ENCODE measurements at places on chromosomes 2 and 18.

DNA sequence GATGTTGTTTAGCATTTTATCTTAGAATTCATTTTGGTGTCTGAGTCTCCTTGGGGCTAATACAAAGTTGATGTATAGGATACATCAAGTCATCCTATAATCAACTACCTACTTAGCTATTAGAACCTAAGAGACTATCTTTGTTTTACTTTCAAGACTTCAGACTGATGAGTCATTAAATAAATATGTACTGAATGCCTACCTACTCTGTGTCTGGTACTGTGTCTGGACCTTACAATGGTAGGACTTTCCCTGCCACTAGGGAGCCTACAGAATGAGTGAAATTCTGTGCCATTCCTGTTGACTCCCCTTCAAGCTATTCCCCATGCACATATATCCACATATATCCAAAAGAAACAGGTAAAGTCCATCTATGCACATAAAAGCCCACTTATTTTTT is 114.5 kb downstream of the ERBB4 start:
- DNase-seq = no peak

- no peak for DNase-seq
Observed at GRCh38 chr18:47975105-47975504, 44.6 kb upstream of the SMAD2 start.

DNA sequence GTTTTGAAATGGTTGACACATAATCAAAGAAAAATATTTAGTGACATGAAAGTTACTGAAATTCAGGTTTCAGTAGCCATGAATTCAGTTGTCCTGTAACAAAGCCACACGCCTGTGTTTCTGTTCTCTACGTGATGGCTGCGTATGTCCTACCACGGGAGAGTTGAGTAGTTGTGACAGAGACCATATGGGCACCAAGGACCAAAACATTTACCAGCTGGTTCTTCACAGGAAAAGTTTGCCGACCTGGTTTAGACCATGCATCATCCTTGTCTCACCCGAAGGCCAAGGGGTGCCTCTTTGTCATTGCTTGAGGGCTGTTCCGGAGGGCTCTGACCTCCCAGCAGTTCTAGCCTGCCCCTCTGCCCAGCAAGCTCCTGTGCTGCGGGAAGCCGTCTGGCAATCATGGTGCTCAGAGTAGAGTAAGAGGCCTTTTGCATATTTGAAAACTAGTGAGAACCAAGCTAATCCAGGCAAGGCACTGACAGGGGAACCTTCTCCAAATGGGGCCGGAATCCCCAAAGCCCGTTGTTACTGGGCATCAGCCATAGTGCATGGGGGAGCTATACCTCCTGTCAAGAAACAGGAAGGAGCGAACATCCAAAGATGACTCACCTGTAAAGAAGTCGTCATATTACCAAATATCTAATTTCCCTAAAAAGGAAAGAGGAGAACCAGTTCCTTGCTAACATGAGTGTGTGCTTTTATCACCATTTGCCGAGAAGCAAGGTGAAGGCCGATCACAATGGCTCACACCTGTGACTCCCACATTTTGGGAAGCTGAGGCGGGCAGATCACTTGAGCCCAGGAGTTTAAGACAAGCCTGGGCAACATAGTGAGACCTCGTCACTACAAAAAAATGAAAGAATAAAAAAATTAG is 92.6 kb upstream of the RAB12 start:
- DNase-seq = no peak

- no peak for DNase-seq
Observed at GRCh38 chr2:97699765-97700444, 13.5 kb upstream of the ZAP70 start.

DNA sequence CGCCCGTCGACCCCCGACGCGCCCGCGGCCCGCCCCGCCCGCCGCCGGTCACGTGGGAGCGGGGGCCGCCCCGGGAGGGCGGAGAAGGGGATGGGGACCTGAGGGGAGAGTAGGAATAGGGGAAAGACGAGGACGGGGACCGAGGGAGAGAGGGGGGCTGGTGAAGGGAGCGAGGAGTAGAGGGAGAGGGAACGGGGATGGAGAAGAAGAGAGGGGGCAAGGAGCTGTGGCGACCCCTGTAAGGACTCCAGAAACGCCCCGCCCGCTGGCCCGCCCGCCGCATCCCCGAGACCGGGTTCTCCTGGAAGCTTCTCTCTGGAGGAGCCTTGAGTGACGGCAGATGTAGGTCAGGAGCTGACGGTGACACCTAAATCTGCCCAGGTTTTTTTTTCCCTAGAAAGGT is 615 bp downstream of the ADNP2 start:
- DNase-seq = no peak

DNA sequence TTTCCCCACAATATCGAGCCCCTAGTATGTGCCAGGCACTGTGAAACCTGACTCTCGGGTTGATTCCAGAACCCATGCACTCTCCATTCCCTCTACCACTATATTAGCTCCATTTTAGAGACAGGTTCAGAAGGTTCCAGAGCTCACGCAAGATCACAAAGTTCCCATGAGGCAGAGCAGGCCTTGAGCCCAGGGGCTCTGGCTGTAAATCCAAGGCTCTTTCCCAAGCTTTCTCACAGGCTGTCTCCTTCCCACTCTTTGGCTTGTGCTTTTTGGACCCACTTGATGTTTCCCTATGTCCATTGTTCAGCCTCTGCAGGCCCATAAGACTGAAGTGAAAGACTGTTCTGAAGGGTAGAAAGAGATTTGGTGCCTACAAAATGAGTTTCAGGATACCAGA is 15.7 kb downstream of the KIAA2012 start:
- no peak for DNase-seq

GRCh38 chr18:63344263-63344662 is 22.7 kb downstream of the KDSR start:
- no peak for DNase-seq
